ENCODE measurements at places on chromosomes 2 and 18.

DNA sequence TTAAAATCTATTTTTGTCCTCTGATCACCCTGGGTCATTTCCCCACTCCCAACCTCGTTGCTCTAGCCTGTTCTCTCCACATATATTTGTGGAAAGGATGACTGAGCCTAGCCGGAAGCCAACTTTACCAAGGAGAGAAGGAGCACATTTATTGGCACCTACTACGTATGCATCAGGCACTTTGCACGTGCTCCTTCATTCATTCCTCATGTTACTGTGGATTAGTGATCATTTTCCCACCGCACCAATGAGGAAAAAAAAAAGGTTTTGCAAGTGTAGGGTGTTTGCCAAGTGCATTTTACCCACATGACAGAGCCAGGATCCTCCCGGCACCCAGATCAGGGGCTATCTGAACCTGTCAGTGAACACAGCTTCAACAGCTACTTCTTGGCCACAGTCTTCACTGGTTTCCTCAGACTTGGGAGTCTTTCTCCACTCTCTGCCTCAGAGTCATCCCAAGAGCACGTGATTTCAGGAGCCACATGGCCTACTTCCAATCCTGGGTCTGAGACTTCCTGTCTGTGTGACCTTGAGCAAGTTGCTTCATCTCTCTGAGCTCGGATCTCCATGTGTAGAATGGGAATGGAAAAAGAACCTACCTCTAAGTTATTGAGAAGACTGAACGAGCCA, 1.9 kb upstream of the C1QL2 start:
- DNase-seq: no peak

DNA sequence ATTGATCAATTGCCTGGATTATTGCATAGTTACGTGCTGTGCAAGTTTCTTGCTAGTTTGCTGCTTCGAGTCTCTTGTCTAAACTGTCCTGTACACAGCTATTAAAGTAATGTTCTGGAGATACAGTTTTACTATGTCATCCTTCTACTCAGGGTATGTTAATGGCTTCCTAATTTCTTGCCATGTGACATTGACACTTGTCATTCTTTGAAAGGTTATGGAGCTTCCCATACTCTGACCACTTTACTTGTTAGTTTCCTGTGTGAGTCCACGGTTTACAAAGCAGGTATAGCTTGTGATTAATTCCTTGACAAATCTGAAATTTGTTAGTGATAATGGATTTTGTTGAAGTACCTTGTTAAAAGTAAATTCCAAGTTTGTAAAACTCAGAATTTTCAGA, 80.5 kb downstream of the PHLPP1 start:
- DNase-seq: no peak

DNA sequence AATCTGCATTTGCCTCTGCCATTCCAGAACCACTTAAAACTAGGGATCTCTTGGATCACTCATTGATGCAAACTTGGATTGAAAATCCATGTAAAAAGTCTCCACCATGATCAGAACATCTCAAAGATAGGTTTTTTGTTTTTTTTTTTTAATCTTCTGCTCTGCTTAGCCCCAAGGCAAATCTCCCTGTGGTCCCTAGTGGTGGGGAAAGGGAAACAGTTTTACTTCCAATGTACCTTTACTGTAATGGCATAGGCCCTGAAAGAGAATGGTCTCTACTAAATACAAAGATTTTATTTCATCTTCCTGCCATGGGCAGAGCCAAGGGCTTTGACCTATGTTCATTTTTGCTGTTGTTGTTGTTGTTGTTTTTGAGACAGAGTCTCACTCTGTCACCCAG, 78.4 kb downstream of the KANSL1L start:
- no peak for DNase-seq

DNA sequence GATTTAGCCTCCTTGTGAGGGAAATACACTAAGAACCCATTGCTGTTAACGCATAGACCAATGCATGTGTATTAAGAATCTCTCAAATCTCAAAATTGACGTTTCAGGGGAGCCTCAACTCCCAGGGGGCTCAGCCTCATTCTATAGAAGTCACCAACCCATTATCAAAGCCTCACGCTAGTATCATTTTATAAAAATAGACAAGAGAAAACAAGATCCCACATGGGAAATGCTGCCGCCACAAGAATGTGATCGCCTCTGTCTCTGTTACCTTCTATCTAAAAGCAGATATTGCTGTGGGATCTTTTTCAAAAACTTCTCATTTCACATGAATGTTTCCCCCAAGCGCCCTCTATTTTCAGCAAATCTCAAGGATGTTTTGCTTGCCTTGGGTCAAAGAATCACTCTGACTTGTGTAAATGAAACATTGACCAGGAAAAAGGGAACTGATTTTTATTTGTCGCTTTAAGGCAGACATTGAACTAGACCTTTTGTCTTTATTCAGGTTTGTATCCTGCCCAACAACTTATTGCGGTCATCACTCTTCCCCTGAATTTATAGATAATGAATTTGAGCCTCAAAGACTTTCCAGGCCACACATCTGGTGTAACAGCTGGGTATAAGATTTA, 679.0 kb upstream of the ID2 start:
- DNase-seq: no peak

DNA sequence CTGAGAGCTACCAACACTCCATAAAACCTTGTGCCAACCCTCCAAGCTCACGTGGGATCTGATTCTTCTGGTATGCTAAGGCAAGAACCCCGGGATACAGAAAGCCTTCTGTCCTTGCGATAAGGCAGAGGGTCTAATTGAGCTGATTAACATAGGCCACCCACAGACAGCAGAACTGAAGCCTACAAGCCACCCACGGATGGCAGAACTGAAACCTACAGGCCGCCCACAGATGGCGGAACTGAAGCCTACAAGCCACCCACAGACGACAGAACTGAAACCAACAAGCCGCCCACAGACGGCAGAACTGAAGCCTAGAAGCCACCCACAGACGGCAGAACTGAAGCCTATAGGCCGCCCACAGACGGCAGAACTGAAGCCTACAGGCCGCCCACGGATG, 216.3 kb downstream of the SNTG2 start:
- no peak for DNase-seq

DNA sequence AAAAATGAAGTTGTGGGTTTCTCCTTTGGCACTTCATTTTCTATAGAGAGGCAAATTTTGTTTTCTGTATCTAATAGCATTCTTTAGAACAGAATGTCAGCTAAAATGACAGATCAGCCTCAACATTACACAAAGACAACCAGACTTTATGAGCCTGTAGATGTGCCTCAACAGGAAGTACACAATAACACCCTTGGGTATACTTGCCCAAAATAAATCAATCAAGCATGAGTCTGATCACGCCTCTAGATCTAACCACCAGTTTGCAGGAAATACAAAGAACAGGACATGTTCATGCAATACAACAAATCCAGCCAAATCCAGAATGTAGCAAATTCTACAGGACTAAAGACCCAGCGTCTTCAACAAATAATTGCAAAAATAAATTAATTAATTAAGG, 11.2 kb upstream of the DAPL1 start:
- DNase-seq: no peak

DNA sequence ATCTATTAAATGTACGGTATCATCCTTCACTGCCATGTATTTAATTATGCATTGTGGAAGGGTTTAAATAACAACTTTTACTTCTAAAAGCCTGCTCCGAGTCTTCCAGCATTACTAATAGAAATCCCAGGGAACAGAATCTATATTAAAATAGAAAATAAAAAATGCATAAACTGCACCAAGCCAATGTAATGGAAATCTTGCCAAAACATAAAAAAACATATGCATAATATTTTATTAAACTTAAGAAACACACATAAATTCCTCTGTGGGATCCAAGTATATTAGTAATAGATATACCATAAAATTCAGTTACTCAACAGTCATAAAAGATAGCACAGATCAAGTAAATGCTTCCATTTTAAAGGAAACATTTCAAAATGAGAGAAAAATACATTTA, 175.6 kb downstream of the TDRD15 start:
- DNase-seq: no peak

GRCh38 chr2:54969940-54970338, 80.3 kb downstream of the RTN4 start:
- no peak for DNase-seq

GRCh38 chr2:86482034-86482433, 40.9 kb downstream of the KDM3A start:
- no peak for DNase-seq

DNA sequence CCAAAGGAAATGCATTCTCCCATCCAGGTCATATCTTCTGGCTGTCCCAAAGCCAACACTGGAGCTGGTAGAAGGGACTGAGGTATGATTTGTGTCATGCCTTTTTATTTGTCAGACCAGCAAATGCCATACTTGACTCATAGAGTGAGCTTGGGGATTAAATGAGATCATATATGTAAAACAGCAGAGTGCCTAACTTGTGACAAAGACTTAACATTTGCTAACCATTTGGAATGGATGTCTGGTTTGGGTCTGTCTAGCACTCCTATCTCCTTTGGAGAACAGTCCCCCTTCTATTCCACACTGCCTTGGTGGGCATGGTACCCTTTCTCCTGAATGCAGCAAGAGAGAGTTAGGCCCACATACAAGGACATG, 128.5 kb upstream of the LGALSL start:
- no peak for DNase-seq

GRCh38 chr2:172561270-172561669, 5.4 kb downstream of the PDK1 start:
- DNase-seq: no peak

DNA sequence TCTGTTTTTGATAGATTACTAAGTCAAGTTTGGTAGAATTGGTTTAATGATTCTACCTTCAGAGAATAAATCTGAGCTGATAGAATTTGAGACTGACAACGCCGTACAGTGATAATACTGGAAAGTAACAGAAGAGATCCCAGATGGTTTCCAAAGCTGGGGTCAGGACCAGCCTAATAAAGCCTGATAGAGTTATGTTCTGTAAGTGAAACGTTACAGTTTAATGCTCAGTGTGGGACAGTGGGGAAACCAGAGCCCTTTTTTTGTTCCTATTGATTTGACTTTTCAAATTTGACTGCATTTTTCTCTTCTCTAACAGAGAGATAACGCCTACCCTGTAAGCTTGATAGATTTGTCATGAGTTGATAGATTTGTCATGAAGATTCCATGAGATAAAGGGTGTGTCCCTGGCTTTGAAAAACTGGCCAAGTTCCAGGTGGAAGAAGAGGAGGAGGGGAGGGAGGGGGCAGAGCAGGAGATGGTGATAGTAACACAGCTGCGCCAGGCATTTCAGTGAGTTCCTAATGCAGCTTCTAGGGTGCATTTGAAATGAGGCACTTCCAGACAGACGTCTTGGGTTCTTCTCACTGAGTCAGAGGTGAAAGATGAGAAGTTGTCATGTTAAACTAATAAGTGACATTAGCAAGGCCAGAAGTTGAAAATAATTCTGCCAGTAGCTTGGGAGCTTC, 65.1 kb downstream of the CERS6 start:
- no peak for DNase-seq

DNA sequence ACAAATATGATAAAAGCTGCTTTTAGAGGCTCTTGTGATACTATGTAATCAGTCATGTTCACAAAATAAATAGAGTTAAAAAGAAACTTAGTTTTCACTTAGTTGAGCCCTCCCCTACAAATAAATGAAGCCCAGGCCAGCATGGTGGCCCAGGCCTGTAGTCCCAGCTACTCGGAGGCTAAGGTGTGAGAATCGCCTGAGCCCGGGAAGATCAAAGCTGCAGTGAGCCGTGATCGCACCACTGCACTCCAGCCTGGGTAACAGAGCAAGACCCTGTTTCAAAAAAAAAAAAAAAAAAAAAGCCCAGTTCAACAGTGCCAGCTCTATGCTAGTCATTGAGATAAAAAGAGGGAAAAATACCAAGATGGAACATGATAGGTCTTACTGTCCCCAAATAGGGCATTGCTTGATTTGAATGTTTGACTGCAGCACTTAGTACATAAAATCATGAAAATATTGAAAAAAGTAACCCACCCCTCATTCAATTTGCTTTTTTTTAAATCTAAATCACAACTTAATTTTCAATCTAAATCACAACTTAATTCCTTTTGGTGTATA, 1.5 kb downstream of the ASNSD1 start:
- no peak for DNase-seq

DNA sequence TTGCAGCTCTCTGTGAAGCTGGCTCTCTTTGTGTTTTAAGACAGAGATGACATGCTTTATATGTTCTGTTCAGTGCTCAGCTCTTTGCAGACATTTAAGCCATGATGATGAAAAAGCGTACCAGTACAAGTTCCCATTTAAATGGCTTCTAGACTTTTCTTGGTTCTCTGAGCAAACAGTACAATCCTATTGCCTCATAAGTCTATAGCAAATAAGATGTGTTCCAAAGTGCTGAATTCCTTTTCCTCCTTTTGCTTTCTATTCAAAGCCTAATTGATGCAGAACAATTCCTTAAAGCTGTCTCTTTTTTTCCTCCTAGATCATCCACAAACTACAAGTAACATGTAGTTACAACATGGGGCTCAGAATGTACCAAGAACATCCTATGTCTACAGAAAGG, 168.8 kb upstream of the SPATS2L start:
- DNase-seq: no peak

GRCh38 chr2:159904127-159904958, 106.3 kb upstream of the CD302 start:
- peak; percentile 88 for DNase-seq

DNA sequence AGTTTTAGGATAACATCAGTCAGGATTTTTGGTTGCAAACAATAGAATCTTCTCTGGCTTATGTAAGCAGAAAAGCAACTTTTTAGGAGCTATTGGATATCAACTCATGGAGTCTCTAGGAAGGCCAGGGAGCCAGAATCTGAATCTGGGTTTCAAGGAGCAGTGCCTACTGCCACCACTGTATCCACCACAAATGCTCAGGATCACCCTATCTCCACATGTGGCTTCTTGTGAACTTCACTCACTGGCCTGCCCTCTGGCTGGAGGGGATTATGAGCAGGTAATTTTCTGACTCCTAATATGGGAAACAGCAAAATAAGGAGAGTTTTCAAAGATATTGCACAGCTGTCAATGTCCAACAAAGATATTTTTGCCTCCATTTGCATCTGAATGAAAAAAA, 142.9 kb downstream of the PKP4 start:
- no peak for DNase-seq

- DNase-seq: no peak
Observed at GRCh38 chr2:167406558-167406957, 518.3 kb downstream of the XIRP2 start.

DNA sequence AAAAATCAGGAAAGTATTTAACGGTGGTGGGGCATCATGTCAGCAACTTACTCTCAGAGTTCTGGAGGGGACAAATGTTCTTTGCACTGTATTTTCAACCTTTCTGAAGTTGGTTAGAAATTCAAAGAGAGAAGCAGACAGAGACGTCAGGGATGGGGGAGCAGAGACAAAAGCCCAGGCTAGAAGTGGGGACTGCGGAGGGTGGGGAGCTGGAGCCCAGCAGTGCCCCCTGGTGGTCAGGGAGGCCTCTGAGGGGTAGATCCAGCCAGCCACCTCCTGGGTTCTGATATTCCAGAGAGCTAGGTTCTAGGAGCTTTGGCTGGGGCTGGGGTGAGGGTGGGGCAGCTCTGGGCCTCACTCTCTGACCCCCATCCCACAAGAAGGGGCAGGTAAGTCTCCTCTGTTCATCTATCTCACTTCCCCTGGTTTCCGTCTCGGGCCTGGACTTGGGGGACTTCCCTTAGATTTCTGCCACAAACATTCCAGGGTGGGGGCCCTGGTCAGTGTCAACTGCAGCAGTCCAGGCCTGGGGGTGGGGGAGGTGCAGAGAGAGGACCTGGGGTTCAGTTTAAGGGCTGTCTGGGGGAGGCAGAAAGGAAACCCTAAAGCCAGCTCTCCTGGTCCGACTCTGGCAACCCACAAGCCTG, 8.9 kb downstream of the TNS1 start:
- DNase-seq: peak; percentile 88

GRCh38 chr2:69811018-69811417, 18.4 kb upstream of the GMCL1 start:
- DNase-seq: no peak

GRCh38 chr2:216133397-216133796, 24.2 kb downstream of the XRCC5 start:
- no peak for DNase-seq
